ENCODE measurements at places on chromosomes 5 and 9.

- DNase-seq: no peak
These were observed 461.9 kb upstream of the KLF4 start for GRCh38 chr9:107951511-107951910.

DNA sequence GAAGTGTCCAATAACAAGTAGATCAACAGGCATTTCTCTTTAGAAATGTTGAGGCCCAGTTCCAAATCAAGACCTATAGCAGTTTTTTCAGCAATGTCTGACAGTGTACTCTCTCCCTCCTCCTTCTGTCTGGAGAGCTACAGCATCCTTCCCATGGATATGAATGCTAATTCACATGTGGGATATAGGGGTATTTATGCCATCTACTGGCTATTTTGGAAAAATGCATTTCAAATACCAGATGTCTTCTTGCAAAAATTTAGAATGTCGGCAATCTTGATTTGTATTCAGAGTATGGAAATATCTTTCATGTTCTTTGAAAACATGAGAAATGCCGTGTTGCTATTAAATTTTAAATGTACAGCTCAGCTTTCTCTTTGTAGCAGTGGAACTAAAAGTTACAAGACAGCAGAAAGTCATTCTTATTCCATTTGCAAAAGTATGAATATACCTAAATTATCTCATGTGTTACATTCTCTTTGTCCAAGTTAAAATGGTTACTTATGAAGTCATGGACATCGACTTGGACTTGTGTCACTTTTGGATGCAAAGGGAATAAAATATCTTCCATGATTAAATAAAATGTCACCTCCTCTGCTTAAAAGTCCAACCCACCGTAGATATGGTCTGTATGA, 647.8 kb downstream of the TAF11L14 start:
- DNase-seq: peak; percentile 72

GRCh38 chr9:8133606-8134005, 334.0 kb upstream of the DMAC1 start:
- DNase-seq: no peak

- DNase-seq: no peak
These were observed 83.3 kb downstream of the GTF3C4 start for GRCh38 chr9:132753593-132753880.

DNA sequence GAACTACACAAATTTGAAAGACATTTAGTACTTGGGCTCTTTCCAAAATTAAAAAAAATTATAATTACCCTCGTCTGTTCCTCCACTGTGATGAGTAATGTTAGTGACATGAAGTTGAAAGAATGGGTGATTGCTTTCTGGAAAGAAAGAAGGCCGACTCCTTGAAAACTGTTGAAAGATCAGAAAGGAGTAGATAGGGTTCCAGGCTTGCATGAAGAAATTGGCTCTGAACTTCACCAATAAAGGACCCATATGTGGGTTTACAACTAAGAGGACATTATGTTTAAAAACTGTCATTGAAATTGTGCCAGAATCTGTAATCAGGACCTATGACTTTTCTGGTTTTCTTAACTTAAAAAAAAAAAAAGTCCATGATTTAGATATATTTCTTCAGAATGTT, 20.7 kb upstream of the MOCS2 start:
- no peak for DNase-seq

DNA sequence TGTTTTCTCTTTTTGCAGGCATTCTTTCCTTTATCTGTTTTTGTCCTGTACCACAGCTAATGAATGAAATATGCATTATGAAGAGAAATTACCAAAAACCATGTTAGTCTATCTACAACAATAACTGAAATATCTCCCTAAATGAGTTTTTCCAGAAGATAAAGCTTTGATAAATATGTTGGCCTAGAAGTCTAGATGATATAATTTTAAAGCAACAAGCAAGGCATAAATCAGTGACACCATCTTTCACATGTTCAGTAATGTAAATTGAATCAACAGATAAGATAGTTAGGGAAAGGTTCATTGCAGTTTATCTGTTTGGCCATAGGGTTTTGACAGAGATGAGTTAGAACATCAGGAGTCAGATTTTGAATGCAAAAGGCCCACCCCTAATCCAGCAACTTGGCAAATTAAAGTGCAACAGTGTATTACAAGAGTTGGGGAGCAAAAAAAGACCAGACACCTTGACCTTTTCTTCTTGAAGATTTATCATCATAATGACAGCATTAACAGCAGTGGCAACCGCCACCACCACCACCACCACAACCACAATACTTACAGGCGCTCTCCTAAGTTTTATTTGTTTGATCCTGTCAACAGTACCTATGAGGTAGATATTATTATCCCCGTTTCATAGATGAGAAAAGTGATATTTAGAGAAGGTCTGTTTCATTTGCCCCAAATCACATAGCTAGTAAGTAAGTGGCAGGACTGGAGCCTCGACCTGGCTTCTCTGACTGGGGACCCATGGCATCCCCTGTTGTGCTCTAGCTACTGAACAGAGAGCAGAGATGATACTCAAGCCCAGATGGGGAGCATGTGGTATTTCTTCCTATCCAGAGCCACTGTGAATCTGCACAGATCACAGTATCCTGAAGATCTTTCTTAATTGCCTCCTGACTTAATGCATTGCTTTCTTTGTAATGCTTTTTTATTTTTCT, 122.8 kb upstream of the DHFR start:
- DNase-seq: no peak

Data from HTR-8/SVneo (cell line).